CD4-positive, alpha-beta memory T cell (primary cell): ENCODE measurements at places on chromosomes 2 and 18. TPM values are rescaled to one million over a fixed set of nuclear protein-coding genes. Genes with fewer than 3 reads are reported as not detected.

DNA sequence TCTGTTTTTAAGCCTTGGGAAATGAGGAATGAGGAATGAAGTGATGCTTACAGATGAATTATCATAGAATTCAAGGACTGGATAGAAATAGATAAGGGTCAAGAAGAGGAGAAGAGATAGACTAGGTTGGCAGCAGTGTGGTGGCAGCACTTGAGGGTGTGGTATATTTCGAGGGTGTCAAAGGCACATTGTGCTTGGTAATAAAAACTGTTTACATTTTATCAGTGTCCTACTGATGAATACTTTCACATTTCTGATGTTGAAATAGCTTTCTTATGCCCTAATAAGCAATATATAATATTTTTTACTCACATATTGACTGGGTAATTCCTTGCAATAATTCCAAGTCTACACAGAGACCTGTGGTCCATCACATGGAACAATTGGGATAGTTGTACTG lies 3.4 kb downstream of the TFPI start:
- no peak for DNase-seq

DNA sequence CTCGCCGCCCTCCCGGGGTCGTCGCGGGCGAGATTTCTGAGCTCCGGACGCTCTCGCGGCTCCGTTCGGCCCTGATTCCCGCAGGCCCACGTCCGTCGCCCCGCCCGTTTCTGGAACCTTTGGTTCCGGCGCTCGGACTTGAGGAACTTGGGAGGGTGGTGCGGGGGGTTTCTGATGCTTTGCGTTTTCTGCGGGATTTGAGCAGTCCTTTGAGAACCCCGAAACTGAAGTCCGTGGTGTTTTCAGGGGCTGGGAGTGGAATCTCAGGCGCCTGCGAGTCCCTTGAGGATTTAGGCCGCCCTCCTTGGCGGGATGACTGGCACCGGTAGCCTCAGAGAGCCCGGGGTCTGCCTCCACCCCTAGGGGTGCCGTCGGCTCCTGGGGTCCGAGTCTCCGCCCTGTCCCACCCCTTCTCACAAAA lies 336 bp downstream of the THNSL2 start:
- no peak for DNase-seq

GRCh38 chr2:214587442-214587841 lies 176.6 kb downstream of the VWC2L start:
- DNase-seq, result no peak

SNORC gene
- 1.5 TPM for total RNA-seq

GRCh38 chr18:46333431-46334135 lies 229.4 kb downstream of the HAUS1 start:
- DNase-seq, result no peak

SLC16A14 gene
- 0.12 TPM for total RNA-seq

GRCh38 chr2:26243470-26244308 lies 743 bp downstream of the HADHA start:
- DNase-seq, result peak; percentile 44

OR6B2 gene
- total RNA-seq, result not detected

ZNF521 gene
- not detected for total RNA-seq

GRCh38 chr2:11270891-11271290 lies 73.5 kb downstream of the ROCK2 start:
- no peak for DNase-seq

- DNase-seq, result no peak
Measured at GRCh38 chr2:124542932-124543640, 518.0 kb downstream of the CNTNAP5 start.

DNA sequence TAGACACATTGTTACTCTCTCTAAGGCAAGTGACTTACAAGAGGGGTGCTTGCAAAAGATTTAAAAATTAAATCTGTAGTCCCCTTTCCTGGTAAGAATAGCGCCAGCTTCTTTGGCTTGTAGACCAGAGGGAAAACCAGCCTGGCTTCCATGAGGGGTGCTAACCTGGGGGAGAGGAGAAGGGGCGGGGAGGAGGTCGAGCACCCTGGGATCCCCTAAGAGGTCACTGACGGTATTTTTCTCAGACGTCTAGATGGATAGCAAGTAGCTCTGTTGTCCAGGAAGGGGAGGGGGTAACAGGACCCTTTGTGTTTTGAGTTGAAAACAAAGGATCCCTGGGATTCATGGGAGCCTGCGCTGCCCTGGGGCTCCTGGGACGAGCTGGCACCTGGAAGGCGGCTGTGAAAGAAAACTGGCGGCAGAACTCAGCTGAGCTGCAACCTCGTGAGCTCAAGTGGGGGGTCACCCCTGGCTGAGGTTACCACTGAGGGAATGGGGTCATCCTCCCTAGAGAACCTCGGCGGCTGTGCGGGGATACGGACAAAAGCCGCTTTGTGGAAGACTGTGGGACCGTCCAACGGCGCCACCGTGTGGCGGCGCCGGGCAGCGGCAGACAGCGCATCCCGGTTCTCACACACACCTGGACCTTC lies 37.8 kb upstream of the MRPL19 start:
- DNase-seq, result peak; percentile 46

GRCh38 chr18:55390898-55391297 lies 197.1 kb downstream of the TCF4 start:
- DNase-seq, result no peak

DNA sequence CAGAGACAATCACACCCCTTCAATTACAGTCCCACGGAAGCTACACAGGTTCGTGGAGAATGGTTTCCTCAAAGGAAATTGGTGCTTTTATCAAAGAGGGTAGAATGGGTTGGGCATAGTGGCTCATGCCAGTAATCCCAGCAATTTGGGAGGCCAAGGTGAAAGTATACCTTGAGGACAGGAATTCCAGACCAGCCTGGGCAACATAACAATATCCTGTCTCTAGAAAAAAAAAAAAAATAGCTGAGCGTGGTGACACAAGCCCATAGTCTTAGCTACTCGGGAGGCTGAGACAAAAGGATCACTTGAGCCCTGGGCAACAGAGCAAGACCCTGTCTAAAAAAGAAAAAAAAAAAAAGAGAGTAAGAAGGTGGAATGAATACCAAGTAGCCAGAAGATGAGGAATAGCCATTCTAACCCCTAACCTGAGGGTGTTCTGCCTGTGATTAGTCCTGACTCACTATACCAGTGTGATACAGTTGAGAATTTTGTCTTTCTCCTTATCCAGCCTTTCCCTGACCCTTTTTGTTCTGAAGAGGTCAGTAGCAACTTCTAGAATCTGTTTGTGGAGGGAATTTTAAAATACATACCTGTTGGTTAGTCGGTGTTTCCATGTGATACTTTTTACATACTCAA lies 283.2 kb downstream of the MREG start:
- no peak for DNase-seq

CRYGD gene
- total RNA-seq, result not detected

DNA sequence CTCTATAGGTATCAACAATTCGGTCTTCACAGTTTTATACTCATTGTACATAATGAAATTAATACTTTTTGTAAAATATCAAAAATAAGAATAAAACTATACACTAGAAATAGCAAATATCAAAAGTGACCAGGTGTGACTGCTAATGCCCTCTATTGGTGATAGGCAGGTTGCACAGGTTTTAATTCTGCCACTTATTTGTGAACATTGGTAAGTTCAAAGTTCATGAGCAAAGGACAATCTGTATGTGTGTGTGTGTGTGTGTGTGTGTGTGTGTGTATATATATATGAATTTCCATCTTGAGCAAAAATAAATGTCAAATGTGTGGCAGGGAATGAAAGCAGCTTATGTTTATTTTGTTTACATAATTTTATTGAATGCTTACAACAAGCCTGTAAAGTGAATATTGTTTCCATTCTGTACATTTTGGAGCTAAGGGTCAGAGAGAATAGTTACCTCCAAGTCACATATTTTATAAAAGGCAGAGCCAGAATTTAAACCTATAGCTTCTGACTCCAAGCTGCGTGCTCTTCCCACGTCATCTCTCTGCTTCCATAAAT lies 537.4 kb downstream of the CPS1 start:
- DNase-seq, result no peak

- no peak for DNase-seq
Measured at GRCh38 chr2:286774-287392, 1.0 kb downstream of the ALKAL2 start.
